ENCODE measurements at places on chromosomes 3 and 15.

GRCh38 chr3:179898024-179898423 lies 138.7 kb downstream of the PEX5L start:
- no peak overlapping the region for H3K4me3 ChIP-seq
- H3K27me3 ChIP-seq: peaks cover 14% of the 10 kb centered on the region
- H3K36me3 ChIP-seq: no peaks in the 10 kb centered on the region
- no peak for DNase-seq
- H3K4me1 ChIP-seq: no peaks in the 10 kb centered on the region
- no peak overlapping the region for H3K27ac ChIP-seq

GRCh38 chr3:170585008-170585936 lies 603 bp downstream of the SLC7A14 start:
- H3K36me3 ChIP-seq: peaks cover 3% of the 10 kb centered on the region
- H3K27ac ChIP-seq: no peak overlapping the region
- no peaks in the 10 kb centered on the region for H3K4me1 ChIP-seq
- no peak for DNase-seq
- peaks cover 59% of the 10 kb centered on the region for H3K27me3 ChIP-seq

- no peak overlapping the region for H3K27ac ChIP-seq
- no peak overlapping the region for H3K4me3 ChIP-seq
- no peak for DNase-seq
- H3K36me3 ChIP-seq: no peaks in the 10 kb centered on the region
- H3K27me3 ChIP-seq: no peaks in the 10 kb centered on the region
Observed at GRCh38 chr3:135784557-135784956, 181.0 kb upstream of the PPP2R3A start.

DNA sequence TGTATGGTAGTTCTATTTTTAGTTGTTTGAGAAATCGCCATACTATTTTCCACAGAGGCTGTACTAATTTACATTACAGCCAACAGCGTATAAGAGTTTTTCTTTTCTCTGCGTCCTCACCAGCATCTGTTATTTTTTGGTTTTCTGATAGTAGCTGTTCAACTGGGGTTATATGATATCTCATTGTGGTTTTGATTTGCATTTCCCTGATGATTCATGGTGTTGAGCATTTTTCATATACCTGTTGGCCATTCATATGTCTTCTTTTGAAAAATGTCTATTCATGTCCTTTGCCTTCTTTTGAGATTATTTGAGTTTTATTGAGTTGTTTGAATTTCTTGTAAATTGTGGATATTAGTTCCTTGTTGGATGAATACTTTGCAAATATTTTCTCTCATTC lies 114.6 kb downstream of the LRRK1 start:
- H3K27ac ChIP-seq: no peak overlapping the region
- no peaks in the 10 kb centered on the region for H3K36me3 ChIP-seq
- no peak overlapping the region for H3K4me3 ChIP-seq
- peaks cover 13% of the 10 kb centered on the region for H3K27me3 ChIP-seq

DNA sequence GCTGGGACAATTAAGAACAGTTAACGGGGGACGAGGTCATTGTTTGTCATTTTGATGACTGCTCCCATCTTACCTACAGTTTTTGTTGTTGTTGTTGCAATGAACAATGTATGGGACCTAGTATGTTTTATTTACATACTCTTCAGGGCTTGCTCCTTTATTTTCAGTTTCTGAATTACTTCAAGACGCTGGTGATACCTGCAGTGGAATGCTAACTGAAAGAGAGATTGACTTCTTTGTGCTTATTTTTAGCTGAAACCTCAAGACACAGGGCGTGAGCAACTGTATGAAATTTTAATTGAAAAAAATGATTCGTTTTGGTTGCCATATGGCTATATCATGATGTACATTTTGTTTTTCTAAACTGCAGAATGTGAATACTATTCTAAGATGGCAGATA lies 297.9 kb downstream of the EDEM1 start:
- no peak for DNase-seq
- H3K4me1 ChIP-seq: no peaks in the 10 kb centered on the region
- H3K36me3 ChIP-seq: no peaks in the 10 kb centered on the region
- H3K4me3 ChIP-seq: no peak overlapping the region
- no peak overlapping the region for H3K27ac ChIP-seq
